ENCODE measurements at places on chromosomes 3 and 15. TPM values are rescaled to one million over a fixed set of nuclear protein-coding genes. Genes with fewer than 3 reads are reported as not detected.
A peak's percentile ranks its signal among the peaks of the same experiment; 100 is the strongest.

- DNase-seq: no peak
These were observed 266.9 kb upstream of the STT3B start for GRCh38 chr3:31265646-31266428.

DNA sequence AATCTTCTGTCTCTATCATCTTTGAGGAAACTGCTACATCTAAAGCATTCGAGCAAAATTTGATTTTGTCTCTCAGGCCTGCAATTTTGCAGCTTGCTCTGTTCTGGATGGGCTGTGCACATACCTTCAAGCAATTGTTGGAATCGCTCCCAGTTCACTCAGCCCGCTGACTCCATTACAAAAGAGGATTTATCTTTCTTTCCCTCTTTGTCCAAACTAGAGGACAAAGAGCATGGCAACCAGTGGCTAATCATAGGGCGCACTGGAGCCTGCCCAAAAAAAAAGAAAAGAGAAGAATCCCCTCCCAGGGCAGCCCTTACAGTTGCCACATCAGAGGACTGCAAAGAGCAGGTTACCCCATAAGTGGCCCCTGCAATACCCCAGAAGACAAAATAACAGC is 49.0 kb upstream of the DUT start:
- no peak for DNase-seq

- DNase-seq: no peak
These were observed 44.2 kb downstream of the IQGAP1 start for GRCh38 chr15:90432253-90432652.

- DNase-seq: no peak
These were observed 20.4 kb downstream of the BMF start for GRCh38 chr15:40087991-40088928.

DNA sequence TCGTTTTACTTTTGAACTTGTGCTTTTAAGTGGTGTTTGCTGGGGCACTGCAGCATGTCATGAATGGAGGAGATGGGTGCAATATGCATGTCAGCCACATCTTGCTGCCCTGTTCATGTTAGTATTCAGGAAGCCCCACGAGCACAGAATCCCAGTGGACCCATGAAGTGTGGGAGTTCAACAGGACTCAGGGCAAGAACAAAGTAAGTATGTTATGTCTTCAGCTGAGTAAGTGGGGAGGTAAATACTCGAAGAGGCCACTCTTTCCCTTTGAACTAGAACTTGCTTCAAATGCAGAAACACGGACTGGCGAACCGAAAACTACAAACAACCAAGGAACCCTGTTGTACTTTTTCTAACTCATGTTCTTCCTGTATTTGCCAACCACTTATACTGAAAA is 23.4 kb downstream of the SOX14 start:
- no peak for DNase-seq

DNA sequence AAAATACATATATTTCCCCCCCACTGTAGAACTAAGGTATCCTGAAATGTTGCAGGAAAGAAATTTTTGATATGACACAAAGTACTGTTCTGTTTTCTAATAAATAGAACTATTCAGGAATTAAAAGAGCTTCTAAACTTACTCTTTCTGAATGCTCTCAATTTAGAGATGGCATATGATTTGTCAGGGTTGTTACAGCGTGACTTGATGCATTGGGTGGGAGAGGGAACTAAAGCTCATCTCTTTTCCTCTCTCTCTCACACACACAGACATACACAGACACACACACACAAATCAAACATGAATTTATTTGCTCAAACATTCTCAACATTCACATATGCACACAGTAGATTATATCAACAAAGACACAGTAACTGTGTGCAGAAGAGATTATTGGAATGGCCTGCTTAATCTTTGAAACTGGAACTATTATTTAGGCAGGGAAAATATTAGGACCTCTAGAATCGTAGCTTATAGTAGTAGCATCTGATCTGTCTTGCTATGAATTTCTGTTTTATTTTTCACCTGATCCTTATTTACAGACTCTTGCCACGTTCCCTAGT is 807.4 kb upstream of the GBE1 start:
- DNase-seq: no peak

GRCh38 chr3:195140816-195141793 is 129.9 kb downstream of the XXYLT1 start:
- no peak for DNase-seq

DNA sequence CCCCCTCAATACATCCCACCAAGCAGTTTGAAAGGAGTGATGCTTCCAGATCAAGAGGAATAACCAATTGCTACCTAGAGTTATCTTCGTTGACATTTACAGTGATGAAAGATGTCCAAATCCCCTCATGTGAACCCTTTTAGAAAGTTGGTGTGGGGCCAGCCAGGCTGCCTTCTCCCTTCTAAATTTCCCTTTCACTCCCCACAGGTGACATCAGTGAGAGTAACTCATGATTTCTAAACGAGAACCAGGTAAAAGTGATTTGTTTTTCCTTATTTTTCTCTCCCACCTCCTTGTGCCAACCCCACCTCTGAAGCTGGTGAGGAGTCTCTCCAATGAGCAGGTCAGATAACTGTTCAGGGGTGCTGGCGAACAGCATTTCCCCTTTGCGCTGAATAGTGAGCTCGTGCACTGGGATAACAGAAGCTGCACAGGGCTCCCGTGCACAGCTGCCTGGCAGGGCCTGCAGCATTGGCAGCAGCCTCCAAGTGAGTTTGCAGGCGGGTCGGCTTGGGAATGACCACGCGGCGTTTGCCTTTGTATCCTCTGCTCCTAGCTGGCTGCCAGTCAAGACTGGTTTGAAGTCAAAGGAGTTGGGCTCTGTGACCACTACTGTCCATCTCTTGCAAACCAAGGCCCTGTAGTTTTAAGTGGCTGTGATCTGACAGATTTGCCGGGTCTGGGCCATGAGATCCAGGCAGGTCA is 70.2 kb upstream of the CORO2B start:
- DNase-seq: no peak

GRCh38 chr15:91308199-91308598 is 208.1 kb downstream of the SV2B start:
- DNase-seq: no peak

GRCh38 chr3:180990505-180990904 is 969 bp upstream of the DNAJC19 start:
- DNase-seq: no peak

GRCh38 chr3:73115806-73116205 is 54.3 kb downstream of the EBLN2 start:
- no peak for DNase-seq

- DNase-seq: no peak
These were observed 85.1 kb downstream of the SUCLG2 start for GRCh38 chr3:67569324-67569723.

DNA sequence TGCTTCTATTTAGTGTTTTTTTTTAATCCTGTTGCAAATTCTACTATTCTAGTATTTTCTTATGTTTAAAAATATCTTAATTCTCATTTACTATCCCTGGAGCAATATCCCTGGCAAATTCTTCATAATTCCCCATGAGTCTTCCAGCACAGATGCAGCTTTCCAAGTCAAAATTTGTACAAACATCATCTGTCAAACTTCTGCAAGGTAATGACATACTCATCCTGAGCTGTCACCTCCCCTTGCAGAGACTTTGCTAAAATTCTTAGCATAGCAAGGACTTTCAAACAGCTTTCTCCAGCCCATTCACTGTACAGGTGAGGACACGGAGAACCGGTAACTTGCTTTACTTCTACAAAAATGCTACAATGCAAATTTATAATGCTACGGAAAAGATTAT is 28.6 kb upstream of the VGLL4 start:
- DNase-seq: no peak

GRCh38 chr3:155211266-155211665 is 82.2 kb downstream of the STRIT1 start:
- DNase-seq: no peak

GRCh38 chr3:143121241-143122088 is 1.9 kb downstream of the CHST2 start:
- DNase-seq: no peak

GRCh38 chr3:11272906-11273574 is 843 bp downstream of the ATG7 start:
- no peak for DNase-seq

DNA sequence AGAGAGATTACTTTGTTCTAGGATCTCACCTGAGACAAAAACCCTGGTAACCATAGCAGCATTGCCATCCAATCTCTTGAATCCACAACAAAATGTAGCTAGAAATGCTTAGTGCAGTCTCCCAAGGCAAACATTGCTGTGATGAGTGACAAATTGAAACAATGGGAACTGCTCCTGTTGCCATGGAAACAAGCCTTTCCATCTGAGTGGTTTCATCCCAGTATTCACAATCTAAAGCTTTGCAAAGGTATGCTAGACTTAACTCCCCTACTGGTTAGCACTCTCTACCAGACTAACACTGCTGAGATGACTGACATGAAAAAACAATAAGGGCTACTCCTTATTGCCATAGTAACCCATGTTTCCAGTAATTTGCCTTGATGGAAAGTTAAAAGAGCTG is 172.6 kb upstream of the CNTN3 start:
- no peak for DNase-seq

- no peak for DNase-seq
These were observed 461.3 kb upstream of the RASGRP1 start for GRCh38 chr15:39025881-39026280.

- DNase-seq: no peak
These were observed 35.2 kb downstream of the FBXO45 start for GRCh38 chr3:196603683-196604082.

- DNase-seq: peak; percentile 45
These were observed 342.9 kb downstream of the CNTN3 start for GRCh38 chr3:74271541-74271940.

DNA sequence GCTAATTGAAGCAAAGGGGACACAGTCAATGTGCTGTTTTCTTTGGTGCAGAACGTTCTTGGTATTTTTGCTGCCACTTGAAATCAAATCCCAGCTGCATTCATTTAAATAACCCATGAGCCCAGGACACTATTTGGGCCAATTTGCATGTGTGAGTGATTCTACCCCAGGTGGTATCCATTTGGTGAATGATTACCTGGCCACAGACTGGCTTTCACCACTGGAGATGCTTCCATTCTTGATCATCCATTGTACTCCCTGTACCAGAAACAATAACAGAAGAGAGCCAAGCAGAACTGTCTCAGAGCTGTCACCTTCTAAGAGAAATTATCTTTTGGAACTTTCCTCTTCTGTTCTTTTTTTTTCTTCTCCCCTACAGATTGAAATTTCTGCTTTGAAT is 139.7 kb upstream of the RARB start:
- DNase-seq: no peak

GRCh38 chr3:130389743-130390478 is 44.4 kb downstream of the COL6A5 start:
- DNase-seq: no peak

GRCh38 chr15:45762726-45763125 is 127.9 kb downstream of the SQOR start:
- DNase-seq: no peak

DNA sequence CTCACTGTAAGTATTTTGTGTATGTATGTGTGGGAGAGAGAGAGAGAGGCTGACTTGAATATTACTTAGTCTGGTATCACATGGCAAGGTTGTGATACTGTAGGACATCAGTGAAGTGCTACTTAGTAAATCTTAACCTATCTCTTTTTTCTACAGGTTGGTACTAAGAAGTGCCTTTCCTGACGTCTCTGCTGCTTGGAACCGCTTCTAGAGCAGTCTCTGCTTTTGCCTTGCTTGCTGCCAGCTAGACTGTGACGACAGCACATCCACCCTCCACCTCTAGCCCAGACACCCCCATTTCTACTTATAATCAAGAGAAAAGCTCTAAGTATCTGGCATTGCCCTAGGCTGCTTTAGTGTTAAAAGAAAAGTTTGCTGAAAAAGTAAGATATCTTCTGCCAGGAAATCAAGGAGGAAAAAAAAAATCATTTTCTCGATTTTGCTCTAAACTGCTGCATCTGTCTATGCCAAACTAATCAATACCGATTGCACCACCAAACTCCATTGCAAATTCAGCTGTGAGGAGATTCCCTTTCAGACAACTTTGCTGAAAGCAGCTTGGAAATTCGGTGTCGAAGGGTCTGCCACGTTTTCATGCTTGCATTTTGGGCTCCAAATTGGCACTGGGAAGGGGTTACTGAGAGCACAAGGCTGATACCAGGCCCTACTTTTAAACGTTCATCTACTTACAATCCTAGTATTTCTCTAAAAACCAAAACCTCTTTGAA is 30.7 kb downstream of the MBNL1 start:
- no peak for DNase-seq

GRCh38 chr3:107264888-107265287 is 112.4 kb upstream of the CCDC54 start:
- no peak for DNase-seq

- no peak for DNase-seq
These were observed 45.6 kb downstream of the NOX5 start for GRCh38 chr15:69060041-69060481.

GRCh38 chr3:16286751-16287543 is 21.9 kb downstream of the OXNAD1 start:
- no peak for DNase-seq

GRCh38 chr3:78026318-78026828 is 986.5 kb downstream of the ROBO2 start:
- no peak for DNase-seq

GRCh38 chr15:56978898-56979662 is 60.6 kb downstream of the TCF12 start:
- no peak for DNase-seq

GRCh38 chr3:72597756-72598195 is 250.5 kb downstream of the SHQ1 start:
- no peak for DNase-seq

DNA sequence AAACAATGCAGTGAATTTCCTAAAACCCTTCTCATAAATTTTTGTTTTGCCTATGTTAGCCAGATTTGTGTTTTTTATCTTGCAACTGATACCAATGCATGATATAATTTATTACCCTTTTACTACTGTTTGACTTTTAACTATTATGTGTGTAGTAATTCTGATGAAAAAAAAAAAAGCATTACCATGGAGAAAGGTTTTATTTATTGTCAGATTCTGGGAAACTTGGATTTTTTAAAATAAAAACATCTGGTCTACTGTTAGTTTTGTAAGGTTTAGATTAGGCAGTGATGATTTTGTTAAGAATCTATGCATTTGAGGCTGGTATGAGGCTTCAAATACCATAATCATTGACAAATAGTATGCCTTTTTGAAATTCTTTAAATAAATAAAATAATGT is 470.4 kb upstream of the ROBO1 start:
- no peak for DNase-seq

Gene ITIH3
- not detected for total RNA-seq

Gene AGBL1
- total RNA-seq: not detected

Gene RFTN1
- total RNA-seq: 34.7 TPM

Gene TMEM40
- total RNA-seq: 3.0 TPM

Gene XIRP1
- total RNA-seq: not detected

Gene NXPE3
- total RNA-seq: 11.5 TPM

Gene GOLGA8M
- total RNA-seq: 0.06 TPM

Gene TGM5
- not detected for total RNA-seq

Gene MOBP
- total RNA-seq: not detected

Gene IL20RB
- total RNA-seq: 0.14 TPM

Gene AP3B2
- under 0.01 TPM for total RNA-seq

Gene NR1I2
- total RNA-seq: 0.69 TPM

Gene FILIP1L
- total RNA-seq: 24.1 TPM

Gene UMPS
- total RNA-seq: 28.7 TPM

Gene SERINC4
- not detected for total RNA-seq

Gene CCRL2
- total RNA-seq: not detected

Data from epithelial cell of proximal tubule (primary cell).